ENCODE measurements at places on chromosomes 16 and 17. TPM values are rescaled to one million over a fixed set of nuclear protein-coding genes. Genes with fewer than 3 reads are reported as not detected.

The KRT33B gene
- not detected for polyA plus RNA-seq

The ARHGAP23 gene
- polyA plus RNA-seq, result not detected

The KRTAP4-4 gene
- not detected for polyA plus RNA-seq

The CTF1 gene
- polyA plus RNA-seq, result not detected

The TBC1D26 gene
- polyA plus RNA-seq, result not detected

The CLEC19A gene
- not detected for polyA plus RNA-seq
